ENCODE measurements at places on chromosomes 13 and 19.

DNA sequence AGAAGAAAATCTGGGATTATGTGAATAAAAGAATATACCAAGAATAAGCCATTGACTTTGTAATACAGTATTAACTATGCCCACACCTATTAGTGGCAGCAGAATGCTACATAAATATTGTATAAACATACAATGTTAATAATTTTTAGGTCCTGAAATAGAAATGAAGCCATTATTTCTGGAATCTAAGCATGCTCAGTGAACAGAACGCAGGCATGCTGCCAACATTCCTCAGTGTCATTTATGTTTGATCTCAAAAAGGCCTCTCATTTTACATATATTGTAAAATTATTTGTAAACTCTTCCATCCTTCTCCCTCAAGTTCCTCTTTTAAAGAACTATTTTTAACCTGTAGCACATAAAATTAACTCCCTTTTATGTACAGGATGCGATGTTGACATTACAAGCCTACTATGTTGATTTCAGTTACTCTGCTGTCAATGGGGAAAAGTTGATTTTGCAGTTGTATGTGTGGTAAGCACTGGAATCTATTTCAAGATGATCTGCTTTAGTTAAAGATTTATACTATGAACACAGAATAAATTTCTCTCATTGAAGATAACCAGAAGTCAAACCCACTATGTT is 118.8 kb downstream of the VWA8 start:
- DNase-seq, result no peak

DNA sequence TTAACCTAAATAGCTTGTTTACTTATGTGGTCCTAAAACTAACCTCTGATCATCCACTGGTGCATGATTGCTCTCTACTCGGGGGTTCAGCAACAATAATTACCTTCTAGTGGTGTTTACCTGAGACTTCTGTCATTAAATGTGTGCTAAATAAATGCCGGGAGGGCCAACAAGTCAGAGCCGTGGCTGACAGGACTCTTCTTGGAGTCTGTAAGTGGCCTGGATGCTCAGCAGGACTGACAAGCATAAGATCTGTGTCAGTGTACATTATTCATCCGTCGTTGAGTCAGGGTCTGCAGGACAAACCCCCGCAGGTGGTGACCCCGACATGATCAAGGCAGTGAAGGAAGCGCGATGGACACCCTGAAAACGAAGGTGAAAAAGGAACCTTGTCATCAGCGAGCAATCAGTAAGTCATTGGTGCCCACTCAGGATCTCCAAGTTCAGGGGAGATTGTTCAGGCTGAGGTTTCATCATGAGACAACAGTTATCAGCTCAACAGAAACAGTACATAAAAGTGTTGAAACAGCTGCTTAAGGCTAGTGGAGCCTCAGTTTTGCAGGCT is 1466.9 kb downstream of the UQCRFS1 start:
- no peak for DNase-seq

DNA sequence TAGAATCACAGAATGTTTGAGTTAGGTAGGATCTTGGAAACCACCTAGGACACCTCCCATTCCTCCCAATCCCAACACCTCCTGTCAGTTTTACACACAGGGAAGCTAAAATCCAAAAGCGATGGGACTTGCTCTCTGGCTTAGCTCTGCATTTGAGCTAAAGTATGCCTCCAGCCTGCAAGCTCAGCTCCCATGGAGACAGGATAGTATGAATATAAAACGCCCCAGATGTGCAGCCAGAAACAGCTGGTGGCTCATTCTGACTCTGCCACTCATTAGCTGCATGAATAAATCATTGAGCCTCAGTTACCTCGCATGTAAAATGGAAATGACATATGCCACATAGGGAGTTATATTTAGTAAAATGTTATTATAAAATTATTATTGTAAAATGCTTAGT is 336.0 kb downstream of the SUCLA2 start:
- DNase-seq, result no peak

- no peak for DNase-seq
Observed at GRCh38 chr13:37701306-37701705, 102.7 kb upstream of the POSTN start.

DNA sequence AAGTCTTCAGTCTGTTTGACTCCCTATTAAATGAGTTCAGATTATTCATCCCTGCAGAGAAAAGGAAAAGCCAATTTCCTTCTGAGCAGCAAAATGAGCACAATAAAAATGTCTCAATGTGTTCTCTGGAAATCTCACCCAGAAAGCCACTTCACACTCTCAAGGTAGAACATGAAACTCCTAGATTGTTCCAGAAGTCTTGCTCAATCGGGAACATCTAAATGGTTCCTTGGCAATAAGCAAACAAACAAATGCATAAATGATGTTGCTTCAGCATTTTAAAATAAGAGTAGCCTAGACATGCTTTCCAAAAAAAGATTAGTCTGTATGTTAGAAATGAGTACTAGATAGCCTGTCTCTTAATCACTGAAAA is 59.7 kb upstream of the TNFRSF19 start:
- no peak for DNase-seq

DNA sequence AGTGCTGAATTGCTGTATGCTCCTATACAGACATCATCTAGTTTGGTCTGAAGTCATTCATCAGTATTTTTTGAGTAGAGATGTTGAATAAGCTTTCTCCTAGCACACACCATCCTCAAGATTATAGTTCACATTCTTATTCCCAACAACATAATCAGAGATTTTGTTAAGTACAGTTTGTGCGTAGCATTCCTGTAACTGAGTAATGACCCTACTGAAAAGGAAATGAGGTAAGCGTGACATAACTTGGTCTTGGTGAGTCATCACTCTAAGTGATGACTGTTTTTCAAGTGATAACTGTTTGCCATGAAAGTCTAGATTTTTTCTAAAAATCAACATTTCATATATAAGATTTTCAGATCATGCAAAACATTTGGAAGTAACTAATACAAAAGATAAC is 18.5 kb upstream of the FAM216B start:
- peak; percentile 48 for DNase-seq

- no peak for DNase-seq
Observed at GRCh38 chr13:83423381-83423780, 458.9 kb downstream of the SLITRK1 start.

GRCh38 chr13:100131863-100132574 is 43.1 kb downstream of the PCCA start:
- DNase-seq, result peak; percentile 58

- DNase-seq, result peak; percentile 77
Observed at GRCh38 chr19:51691074-51691583, 2.0 kb upstream of the SPACA6 start.

DNA sequence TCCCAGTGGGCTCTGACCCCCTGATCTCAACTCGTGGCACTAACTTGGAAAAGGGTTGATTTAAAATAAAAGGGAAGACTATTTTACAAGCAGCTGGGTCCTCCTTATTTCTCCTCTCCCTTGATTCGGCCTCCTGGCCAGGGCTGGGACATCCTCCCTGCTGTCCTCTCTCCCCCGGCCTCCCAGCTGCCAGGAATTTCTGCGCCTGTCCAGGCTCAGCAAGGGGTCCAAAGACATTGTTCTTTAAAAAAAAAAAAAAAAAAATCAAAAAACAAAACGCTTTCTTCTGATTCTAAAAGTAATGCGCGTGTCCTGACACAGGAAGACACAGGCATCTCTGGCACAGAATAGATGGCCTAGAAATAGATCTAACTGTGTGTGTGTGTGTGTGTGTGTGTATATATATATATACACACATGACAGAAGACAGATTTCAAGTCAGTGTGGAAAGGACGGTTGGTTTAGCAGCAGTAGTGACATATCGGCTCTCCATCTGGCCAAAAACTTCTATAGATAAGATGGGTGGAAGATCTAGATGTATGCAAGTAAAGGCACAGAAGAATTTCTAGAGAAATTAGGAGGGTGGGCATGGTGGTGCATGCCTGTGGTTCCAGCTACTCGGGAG is 12.3 kb upstream of the LENG8 start:
- DNase-seq, result no peak

GRCh38 chr13:33083054-33083453 is 66.8 kb downstream of the KL start:
- DNase-seq, result no peak

- no peak for DNase-seq
Observed at GRCh38 chr19:408902-409515, at the start of gene C2CD4C. C2CD4C (minus strand) TSS chr19:409147; CDS start chr19:408361, 786 bp downstream.

- DNase-seq, result no peak
Observed at GRCh38 chr19:50906217-50906616, 5.0 kb downstream of the KLK4 start.

DNA sequence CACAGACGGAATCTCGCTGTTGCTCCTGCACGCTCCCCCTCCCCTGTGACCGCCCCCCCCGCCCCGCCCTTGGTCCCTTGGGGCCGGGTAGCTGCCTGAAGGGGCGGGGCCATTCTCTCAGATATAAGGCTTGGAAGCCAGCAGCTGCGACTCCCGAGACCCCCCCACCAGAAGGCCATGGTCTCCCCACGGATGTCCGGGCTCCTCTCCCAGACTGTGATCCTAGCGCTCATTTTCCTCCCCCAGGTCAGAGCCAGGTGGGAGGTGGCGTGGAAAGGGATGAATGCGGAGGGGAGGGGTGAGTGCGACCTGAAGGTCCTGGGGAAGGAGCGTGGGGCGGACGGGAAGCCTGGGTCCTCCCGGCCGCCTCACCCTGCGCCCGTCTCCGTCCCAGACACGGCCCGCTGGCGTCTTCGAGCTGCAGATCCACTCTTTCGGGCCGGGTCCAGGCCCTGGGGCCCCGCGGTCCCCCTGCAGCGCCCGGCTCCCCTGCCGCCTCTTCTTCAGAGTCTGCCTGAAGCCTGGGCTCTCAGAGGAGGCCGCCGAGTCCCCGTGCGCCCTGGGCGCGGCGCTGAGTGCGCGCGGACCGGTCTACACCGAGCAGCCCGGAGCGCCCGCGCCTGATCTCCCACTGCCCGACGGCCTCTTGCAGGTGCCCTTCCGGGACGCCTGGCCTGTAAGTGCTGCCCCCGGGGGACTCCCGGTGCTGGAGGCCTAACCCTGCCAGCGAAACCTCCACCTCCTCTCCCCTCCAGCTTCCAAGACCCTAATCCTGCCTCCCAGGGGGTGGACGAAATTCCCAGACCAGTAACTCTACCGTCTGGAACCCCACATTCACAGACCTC is at the start of gene DLL3:
Gene DLL3 (plus strand): TSS at position 150 of the 845 bp plus-strand sequence. CDS start 28 bp downstream, at position 178.
- DNase-seq, result no peak

- no peak for DNase-seq
Observed at GRCh38 chr13:45199711-45200110, 1.1 kb downstream of the KCTD4 start.

GRCh38 chr13:113625965-113626721 is 31.9 kb downstream of the ATP4B start:
- no peak for DNase-seq

- DNase-seq, result no peak
Observed at GRCh38 chr13:43978688-43979087, 99.0 kb downstream of the LACC1 start.

- no peak for DNase-seq
Observed at GRCh38 chr13:28448651-28449358, 46.1 kb downstream of the FLT1 start.

GRCh38 chr13:47033216-47033615 is 136.4 kb upstream of the HTR2A start:
- DNase-seq, result no peak

Data from H4 (cell line).